ENCODE measurements at places on chromosomes 7 and 10.
A peak's percentile ranks its signal among the peaks of the same experiment; 100 is the strongest.

GRCh38 chr10:4041635-4042034 lies 256.6 kb upstream of the KLF6 start:
- DNase-seq = no peak

DNA sequence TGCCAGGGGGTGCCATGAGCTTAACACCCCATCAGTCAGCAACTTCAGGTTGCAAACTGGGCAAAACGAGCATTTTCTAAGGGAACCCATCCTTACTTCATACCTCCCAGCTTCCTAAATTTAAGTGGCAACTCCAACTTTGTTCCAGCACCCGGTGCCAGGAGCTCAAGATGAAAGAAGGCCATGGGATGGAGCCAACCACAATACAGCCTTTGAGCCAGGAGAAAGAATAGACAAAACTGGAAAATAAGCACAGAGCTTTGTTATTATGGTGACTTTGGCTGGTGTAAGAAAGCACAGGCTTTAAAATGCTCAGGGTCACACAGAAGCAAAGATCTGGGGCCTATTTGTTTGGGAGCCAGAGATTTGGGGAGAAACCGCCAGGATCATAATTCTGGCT lies 388.7 kb upstream of the MGMT start:
- DNase-seq = no peak

- no peak for DNase-seq
Observed at GRCh38 chr10:71307469-71308085, 11.5 kb upstream of the SLC29A3 start.

- DNase-seq = no peak
Observed at GRCh38 chr7:48363174-48363573, 191.9 kb downstream of the ABCA13 start.

GRCh38 chr10:124530215-124530665 lies 68.6 kb downstream of the LHPP start:
- peak; percentile 96 for DNase-seq

DNA sequence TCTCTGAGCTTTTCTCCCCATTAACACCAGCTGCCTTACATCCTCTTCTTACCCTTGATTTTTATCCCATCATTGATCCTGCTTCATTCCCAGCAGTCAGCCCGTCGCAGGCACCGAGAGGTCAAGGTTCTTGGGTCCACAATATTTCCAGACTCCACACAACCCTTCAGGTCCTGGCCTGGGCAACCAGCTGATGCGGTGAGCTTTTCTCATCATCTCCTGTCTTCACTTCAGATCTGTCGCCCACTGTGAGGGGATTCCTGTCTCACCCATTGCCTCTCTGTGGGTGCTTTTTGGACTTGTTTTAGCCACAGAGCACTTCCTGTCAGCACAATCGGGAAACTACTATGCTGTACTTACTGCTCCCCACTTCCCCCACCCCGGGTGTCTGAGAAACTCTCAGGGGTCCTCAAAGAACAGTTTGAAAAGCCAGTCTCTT lies 8.4 kb upstream of the PVRIG start:
- peak; percentile 23 for DNase-seq

GRCh38 chr10:32415361-32415760 lies 30.6 kb upstream of the CCDC7 start:
- DNase-seq = no peak

DNA sequence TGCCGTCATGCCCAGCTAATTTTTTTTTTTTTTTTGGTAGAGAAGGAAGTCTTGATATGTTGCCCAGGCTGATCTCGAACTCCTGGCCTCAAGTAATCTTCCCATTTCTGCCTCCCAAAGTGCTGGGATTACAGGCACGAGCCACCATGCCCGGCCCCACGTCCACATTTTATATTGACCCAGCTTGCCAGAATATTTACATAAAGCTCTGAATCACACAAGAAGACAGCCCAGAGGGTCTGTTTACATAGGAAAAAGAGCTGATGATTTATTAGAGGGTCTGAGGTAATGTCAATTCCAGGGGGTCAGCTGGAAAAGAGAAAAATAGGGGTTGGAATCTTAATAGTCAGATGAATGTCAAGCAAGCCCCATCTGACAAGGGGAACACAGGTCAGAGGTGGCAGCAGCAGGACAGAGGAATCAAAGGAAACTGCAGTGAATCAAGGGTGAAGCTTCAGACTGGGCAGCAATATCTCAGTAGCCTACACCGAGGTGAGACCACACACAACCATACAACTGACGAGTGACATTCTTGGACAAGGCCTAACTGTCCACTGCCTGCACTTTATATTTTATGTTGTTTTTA lies 15.8 kb upstream of the SLF2 start:
- no peak for DNase-seq

DNA sequence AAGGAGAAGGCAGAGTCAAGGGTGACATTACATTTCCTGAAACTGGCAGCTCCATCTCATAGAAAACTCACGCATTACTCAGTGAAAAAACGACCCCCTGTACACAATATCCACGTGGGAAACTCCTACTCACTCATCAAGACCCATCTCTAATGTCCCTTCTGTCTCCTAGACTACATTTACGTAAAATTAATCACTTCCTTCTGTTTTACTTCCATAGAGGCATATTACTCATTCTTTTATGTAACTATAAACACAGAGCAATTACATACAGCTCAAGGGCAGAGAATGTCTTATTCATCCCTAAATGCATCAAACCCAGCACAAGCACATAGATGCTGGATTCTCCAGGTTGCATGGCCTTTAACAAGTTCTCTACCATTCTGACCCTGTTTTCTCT lies 281.8 kb downstream of the KCNMA1 start:
- DNase-seq = no peak

GRCh38 chr7:100022621-100023020 lies 7.2 kb downstream of the ZKSCAN1 start:
- DNase-seq = no peak

GRCh38 chr7:81725003-81725811 lies 44.6 kb downstream of the HGF start:
- DNase-seq = no peak

- DNase-seq = no peak
Observed at GRCh38 chr7:74483402-74484336, 30.0 kb downstream of the GTF2IRD1 start.

GRCh38 chr7:135981958-135982646 lies 4.9 kb upstream of the MTPN start:
- no peak for DNase-seq

- no peak for DNase-seq
Observed at GRCh38 chr7:37100735-37101331, 347.8 kb downstream of the ELMO1 start.

GRCh38 chr10:113360870-113361269 lies 192.0 kb upstream of the HABP2 start:
- DNase-seq = no peak

- DNase-seq = peak; percentile 51
Observed at GRCh38 chr7:22110227-22110839, 164.6 kb upstream of the CDCA7L start.

DNA sequence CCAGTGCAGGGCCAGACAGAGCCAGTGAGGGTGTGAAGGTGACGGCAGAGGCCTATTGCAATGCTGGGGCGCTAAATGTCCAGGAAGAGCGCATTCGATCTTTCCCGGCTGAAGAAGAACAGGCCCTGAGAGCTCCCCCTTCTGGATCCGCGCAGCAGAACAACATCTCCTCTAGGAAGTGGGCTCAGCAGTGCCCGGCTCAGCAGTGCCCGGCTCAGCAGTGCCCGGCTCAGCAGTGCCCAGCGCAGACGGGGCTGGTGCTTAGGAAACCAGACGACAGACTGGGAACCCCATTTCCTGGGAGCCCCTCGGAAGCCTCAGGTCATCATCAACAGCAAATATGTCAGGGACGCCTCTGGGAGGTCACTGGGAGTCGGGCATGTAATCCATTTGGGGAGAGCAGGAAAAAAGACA lies 4.7 kb upstream of the NOS3 start:
- DNase-seq = no peak

DNA sequence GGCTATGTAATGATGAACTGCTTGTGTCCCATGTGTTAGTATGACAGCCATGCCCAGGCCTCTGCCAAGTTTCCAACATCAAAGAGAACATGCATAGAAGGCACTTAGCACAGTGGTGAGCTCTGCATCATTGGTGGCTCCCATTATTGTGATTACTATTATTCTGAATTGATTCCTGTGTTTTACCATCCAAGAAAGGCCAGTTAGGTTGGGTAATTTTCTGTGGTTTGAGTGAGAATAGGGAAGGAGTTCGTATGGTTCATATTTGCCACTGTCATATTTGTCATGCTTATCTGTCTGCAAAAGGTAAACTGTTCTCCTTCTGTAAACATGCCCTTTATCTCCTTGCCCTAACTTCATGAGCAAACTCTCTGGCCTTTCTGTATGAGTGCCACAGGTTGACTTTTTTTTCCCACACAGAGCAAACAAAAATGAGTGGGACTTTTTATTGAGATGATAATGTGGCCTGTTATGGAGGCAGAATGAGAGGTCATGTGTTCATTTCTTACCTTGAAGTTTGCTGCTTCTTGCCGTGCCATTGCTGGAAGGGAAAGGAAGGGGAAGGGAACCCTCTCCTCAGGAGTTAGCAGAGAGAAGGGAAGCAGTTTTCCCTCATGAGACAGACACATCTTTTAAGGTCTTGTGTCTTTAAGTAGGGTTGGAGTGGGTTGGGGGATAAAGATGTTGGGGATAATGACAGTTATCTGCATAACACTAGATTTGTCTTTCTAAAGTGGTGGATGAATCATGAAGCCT lies 301.9 kb downstream of the LRMDA start:
- DNase-seq = no peak

GRCh38 chr10:80493522-80494051 lies 39.5 kb downstream of the TSPAN14 start:
- DNase-seq = no peak

DNA sequence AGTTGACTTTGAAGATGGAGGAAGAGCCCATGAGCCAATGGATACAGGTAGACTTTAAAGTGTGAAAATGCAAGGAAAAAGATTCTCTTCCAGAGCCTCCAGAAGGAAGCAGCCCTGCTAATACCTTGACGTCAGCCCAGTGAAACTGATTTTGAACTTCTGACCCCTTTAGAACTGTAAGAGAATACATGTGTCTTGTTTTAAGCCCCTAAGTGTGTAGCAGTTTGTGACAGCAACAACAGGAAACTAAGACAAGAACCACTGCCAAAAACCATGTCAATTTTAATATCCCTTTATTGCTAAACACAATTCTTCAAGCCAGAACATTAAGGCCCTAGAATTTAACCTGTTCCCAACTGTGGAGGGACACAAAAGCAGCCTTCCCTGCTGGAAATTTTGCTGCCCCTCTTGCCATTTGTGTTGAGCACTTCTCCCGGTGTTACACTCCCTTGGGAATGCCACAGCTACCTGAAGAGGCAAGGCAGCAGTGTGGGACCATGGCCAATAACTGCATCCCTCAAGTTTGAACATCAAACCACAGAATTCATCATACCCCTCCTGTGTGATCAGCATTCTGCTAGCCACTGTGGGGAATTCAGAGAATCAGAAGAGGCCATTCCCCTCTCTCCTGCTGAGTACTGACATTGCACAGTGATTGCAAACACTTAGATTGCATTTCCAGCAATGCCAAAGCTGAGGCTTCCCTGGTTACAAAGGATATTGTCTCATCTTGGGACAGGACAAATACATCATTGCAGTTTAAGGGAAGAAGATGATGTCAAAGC lies 12.3 kb upstream of the CCDC172 start:
- no peak for DNase-seq

GRCh38 chr10:114320249-114321116 lies 81.4 kb downstream of the VWA2 start:
- DNase-seq = no peak

DNA sequence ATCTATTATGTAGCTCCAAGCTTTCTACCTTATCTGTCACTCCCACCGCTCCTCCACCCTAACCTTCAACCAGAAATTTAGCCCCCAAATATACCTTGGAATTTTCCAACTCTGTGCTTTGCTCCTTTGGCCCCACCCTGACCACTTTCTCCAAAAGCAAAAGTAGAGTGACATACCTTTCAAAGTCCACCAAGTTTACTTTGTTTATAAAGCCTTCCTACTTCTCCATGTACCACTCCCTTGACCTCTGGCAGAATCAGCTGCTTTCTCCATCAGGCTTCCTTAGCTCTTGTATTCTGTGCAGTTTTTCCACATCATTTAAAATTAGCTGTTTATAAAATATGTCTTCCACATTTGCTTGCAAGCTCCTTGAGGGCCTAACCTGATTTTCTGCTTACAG lies 40.9 kb upstream of the RSBN1L start:
- DNase-seq = no peak

Measured in GM19239 (cell line).